ENCODE measurements at places on chromosomes 11 and 22.

GRCh38 chr11:126231725-126232459, 20.3 kb downstream of the FAM118B start:
- DNase-seq = no peak

- DNase-seq = no peak
These were observed 724.2 kb downstream of the NTM start for GRCh38 chr11:132094598-132094997.

- no peak for DNase-seq
These were observed 782 bp downstream of the SMARCB1 start for GRCh38 chr22:23787600-23787896.

DNA sequence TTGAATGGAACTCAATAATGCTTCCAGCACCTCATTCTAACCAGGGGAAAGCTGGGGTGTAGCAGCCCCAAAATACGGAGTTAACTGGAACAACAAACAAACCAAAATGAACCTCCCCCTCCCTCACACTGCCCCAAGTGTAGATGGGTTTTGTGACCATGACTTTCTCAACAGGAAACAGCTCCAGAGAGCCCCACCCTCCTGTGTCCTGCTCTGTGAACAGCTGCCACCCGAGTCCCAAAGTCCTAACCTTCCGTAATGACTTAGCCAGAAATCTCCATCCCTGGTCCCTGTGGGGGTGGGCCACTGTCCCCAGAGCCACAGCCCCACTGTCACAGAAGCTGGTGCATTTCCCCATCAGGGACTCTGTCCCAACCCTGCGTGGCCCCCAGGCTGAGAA, 155.4 kb downstream of the CRYBB2 start:
- no peak for DNase-seq

DNA sequence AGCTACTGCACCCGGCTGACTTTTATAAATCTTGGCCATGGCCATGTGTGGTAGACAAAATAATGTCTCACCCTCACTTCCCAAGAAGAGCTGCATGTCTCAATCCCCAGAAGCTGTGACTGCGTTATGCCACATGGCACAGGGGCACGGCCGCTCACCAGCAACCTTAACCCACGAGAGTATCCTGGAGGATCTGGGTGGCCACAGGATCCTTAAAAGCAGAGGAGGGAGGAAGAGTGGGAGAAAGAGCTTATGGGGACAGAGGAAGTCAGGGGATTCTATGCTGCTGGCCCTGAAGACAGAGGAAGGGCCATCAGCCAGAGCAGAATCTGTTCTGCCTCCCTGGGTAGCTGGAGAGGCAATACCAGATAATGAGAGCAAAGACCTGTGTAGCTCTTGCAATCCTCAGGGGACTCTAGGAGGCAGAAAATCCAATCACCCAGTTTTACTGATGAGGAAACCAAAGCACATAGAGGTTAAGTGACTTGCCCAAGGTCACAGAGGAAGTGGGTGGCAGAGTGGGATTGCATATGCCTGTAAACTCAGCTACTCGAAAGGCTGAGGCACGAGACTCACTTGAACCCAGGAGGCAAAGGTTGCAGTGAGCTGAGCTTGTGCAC, 55.3 kb downstream of the CELSR1 start:
- DNase-seq = no peak

DNA sequence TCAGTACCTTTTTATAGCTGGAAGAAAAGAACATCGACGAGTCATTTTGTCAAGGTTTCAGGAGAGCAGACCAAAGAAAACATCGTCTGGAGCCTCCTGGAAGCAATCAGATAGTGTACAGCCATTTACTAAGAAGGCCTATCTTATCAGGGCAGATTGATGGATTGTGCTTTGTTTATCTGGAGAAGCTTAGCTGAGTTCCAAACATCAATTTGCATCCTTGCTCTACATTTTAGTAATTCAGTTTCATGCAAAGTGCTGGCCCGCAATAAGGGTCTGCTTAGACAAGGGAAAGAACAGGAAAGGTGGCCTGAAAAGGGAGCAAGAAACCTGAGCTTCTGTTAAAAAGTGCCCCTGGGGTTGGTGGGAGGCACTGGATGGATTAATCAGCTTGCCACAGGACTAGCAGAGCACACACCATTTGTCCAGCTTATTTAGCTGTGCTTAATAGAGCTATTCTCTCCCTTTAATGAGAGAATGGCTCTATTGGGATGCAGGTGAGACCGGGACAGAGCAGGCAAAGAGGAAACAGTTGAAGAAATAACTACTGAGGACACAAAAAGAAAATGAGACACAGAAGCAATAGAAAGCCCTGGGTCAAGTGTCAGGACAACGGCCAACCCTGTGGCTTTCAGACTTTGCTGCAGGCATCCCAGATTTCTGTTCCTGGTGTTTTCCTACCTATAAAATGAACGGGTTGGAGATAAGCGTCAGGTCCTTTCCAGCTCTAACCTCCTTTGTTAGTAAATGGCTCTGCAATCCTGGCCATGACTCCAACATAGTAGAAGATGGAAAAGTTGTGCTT, 122.1 kb upstream of the TTC12 start:
- no peak for DNase-seq

GRCh38 chr22:38317995-38318715, 922 bp upstream of the CSNK1E start:
- DNase-seq = peak; percentile 88

DNA sequence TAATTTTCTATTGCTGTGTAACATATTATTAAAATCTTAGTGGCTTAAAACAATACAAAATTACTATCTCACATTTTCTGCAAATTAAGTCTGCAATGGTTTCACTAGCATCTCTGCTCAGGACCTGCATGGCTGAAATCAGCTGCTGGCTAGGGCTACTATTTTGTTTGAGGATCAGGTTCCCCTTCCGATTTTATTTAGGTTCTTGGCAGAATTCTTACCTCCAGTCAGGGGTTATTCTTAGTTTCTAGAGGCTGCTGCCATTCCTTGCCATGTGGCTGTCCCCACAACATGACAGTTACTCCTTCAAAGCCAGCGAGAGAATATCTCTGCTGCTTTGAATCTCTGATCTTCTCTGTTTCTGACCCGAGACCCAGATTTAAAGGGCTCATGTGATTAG, 424.5 kb upstream of the ANO5 start:
- DNase-seq = no peak

GRCh38 chr11:126719740-126720139, 280.8 kb downstream of the KIRREL3 start:
- DNase-seq = no peak

- no peak for DNase-seq
These were observed 20.0 kb downstream of the TPBGL start for GRCh38 chr11:75260396-75261170.

DNA sequence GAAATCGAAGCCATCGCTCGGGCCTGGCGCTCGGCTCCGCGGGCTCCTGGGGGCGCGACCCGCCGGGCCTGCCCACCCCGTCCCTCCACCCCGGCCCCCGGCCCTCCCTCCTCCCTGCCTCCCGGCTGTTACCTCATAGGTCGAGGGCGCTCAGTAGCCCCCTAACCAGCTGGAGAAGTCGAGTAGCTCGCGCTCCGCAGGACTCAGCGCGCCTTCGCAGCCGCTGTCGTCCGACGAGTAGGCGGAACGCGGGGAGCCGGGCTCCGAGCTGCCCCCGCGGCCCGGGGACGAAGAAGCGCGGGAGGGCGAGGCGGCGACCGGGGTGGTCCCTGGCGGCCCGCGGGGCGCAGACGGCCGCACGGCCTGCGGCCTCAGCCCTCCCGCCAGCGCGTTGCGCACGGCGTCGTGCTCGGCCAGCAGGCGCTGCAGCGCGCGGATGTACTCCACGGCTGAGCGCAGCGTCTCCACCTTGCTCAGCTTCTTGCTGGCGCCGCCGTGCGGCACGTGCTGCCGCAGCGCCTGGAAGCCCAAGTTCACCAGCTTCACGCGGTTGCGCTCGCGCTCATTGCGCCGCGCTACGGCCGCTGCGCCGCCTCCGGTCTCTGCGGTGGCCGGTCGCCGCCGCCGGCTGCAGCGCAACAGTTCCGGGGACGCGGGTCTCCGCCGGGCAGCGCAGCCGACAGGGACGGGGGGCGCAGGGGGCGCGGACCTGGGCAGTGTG, 627 bp downstream of the ASCL2 start:
- DNase-seq = no peak

DNA sequence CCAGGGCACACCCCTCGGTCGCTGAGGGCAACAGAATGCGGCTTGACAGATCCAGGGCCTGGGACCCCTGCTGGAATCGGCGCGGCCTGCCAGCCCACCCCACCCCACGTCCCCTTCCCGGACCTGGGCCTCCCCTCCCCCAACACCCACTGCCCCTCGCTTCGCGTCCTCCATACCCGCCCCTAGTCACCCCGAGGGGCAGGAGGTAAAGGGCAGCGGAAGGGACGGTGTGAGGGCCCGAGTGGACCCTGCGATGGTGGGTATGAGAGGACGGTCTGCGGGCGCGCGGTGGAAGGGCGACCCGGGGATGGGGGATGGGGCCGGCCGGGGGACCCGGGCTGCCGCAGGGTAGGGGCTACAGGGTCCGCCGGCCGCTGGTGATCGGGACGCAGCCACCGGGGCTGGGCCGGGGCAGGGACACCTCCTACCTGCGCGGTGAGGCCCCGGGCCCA, 311 bp downstream of the APBB1 start:
- no peak for DNase-seq

DNA sequence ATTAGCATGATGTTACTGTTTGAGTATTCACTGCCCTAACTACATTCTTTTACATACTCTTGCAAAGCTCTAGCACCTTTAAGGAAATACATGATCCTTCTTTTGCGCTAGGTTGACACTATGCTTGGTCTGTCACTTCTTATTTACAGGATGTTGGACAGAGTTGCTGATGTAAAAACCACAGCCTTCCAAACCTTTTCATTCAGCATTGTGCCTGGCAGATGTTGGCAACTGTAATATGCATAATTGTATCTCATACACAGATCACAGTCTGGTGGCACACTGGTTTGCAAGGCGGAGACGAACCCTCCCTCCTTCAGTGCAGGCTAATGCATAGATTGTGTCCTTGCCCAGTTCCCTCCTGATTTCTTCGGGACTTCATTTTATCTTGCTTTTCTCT, 224.1 kb downstream of the SNX19 start:
- no peak for DNase-seq

DNA sequence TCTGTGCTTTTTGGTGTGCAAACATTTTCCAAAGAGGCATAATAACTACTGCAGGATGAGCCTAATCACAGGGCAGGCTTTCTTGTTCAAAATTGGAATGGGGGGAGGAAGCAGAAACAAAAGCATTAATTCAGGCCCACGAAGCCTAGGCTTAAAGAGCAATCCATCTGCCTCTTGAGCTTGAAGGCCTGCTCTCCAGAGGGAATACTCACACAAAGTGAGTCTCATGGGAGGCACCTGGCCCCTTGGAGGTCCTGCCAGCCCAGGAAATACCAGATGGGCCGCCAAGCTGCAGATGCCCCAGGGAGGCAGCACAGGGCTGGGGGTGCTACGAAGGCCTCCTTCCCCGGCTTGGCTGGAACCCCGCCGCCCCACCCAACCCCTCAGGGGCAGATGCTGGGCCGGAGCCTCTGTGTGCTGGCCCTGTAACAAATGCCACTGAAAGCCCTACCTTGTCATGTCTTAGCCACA, 39.3 kb upstream of the COMT start:
- no peak for DNase-seq

DNA sequence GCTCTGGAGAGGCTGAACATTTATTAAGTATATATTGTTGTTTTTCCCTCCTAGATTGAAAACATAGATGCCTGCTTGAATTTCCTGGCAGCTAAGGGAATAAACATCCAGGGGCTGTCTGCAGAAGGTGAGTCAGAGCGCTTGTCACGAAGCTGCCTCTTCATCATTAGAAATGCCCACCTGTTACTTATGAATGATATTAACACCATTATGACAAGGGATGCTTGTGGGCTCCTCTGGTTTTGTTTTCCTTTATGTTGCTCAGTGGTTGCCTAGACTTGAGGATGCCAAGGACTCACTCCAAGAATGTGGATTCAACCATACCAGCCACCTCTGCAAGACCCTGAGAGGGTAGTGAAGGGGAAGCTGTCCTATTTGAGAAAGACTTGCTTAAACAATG, 156.2 kb downstream of the NAV2 start:
- no peak for DNase-seq

- no peak for DNase-seq
These were observed 48.3 kb downstream of the FAM83F start for GRCh38 chr22:40043081-40043480.

DNA sequence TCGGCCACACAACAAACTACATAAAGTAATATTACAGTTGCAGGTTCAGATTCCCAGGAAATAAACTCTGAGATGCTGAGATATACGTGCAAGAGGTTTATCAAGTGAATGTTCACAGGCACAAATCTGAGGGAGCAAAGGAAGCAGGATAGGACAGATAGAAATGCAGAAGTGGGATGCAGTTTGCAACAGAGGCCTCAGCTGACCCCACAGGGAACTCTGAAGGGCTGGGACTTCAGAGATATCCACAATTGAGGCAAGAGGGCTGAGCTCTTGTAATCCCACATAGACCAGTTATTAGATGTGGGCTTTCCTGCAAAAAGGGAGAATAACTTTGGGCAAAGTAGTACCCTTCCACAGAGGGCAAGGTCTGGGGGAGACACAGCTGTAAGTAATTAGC, 25.4 kb upstream of the ARHGAP20 start:
- DNase-seq = no peak

DNA sequence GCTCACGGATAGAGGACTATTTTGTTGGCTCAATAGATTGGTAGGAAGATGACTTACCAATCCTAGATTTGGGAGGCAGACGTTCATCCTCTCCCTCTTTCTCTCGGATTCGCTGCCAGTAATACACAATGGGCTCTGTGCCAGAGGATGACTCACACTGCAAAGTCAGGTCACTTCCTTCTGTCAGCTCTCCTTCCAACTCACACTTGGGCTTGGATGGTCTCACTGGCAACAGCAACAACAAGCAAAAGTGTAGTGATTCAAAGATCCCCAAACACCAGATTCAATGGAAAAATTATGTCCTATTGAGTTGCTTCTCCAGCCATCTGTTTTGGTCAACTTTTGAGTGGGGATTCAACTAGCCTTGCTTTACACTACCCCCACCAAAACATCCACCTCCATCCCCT, 21.7 kb upstream of the HSPA8 start:
- DNase-seq = peak; percentile 95

GRCh38 chr22:29208879-29209623, 3.4 kb downstream of the EMID1 start:
- DNase-seq = no peak

DNA sequence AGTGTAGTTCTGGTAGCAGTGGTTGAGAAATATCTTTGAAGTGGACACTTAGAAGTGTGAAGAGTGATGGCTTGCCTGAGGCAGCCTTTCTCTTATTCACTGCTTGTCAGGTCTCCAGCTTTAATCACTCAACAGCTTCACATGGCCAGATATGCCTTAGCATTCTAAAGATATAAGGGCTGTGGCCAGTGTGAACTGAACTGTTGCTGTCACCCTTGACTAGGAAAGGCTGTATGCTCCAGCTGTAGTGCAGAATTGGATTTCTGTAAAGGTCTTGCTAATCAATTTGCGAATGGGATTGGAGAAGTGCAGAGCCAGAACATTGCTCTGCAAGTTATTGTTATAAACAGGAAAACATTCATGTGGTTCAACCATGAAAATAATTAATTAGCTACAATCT, 266.7 kb downstream of the TMEM135 start:
- no peak for DNase-seq

Data from GM04503 (cell line).